ENCODE measurements at places on chromosomes 2 and 18.

DNA sequence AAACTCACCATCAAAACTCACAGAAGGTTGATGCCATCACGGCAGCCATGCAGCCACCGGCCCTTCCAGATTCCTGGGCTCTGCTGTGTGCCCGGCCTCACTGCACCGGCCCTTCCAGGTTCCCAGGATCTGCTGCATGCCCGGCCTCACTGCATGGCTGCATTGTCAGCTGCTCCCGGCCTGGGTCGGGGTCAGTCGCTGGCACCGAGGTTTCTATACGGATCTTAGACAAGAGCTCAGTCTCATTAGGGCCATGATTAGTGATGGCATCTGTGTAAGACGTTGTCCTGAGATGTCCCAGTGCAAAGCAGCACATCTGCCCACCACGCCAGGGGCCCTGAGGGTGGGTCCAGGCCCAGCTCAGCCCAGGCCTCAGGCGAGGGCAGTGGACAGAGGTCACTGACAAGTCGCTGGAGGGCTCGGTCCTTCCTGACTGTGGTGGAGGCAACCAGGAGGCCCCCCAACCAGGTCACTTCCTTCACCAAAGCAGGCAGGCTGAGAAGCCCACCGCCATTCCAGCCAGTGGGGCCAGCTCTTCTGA, 29.4 kb downstream of the TMEM18 start:
- no peak for DNase-seq

DNA sequence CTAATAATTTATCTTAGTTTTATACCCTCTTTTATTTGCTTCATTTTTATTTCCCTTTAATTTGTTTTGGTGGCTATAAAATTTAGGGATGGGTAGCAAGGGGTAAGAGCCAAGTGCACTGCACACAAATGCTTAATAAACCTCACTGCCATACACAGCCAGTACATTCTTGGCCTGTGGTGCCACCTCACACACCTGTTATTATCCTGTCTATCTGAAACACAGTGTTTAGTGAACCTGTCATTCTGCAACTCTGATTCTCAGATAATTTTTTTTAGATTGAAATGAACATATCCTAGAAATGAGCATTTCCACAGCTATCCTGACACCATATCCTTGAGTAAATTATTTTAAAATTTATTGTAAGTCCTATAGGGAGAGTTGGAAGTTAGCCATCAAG, 807.5 kb downstream of the DCC start:
- DNase-seq, result no peak

DNA sequence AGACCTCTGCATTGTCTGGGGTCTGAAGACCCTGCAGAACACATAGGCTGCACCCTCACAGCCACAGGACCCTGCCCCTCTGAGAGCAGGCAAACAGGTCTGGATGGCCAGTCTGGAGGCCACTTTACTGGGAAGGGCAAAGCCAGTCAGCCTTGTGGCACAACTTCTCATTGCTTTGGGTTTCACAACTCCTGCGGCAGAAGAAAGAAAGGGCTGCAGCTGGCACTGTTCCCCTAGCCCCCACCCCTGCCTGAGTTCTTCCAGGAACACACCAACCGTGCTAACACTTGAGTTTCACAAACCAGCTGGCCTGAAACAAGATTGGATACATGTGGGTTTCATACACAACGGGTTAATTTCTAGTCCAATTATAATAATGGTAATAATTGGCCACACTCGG, 276.5 kb upstream of the MGAT5 start:
- no peak for DNase-seq

GRCh38 chr2:24163601-24164000, 11.3 kb upstream of the FAM228A start:
- no peak for DNase-seq

GRCh38 chr2:7180638-7181370, 263.6 kb downstream of the RNF144A start:
- no peak for DNase-seq

DNA sequence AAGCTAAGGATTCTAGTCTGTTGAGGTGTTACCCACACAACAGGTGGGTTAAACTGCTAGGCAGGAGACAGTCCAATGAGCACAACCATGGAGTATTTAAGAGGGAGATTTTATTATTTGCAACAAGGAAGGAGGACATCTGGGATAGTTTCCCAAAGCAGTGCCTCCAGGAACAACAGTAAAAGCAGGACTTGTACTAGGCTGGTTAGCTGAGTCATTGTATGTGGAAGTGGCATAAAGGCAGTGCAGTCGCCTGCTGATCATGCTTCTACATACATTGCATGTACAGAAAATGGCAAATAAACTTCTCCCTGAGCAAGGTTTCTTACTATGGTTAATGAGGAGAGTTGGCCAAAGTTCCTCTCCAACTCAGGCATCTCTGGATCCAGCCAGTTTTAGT, 46.1 kb upstream of the CYTIP start:
- no peak for DNase-seq

DNA sequence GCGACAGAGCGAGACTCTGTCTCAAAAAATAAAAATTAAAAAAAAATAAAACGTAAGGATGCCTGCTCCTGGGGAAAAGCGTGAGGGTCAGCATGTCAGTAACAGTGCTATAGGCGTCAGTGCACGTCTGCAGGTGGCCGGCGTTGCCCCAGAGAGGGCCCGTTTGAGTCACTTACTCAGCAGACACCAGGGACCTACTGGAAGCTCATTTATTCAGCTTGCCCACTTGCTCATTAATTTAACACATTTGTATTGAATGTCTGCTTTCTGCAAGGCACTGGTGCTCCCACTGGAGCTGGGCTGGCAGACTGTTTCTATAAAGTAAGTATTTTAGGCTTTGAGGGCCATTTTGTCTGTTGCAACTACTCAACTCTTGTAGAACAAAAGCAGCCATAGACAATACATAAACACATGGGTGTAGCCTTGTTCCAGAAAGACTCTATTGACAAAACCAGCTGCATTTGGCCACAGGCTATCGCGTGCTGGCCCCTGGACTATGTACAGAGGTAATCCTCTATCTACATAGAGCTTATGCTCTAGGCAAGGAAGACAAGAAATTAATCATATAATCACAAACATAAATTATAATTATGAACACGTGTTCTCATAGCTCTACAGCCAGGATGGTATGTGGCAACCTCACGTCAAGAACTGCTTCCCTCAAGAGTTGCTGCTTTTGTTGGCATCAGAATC, 73.2 kb downstream of the KLHL29 start:
- DNase-seq, result no peak

GRCh38 chr2:48605482-48606175, 12.0 kb upstream of the GTF2A1L start:
- no peak for DNase-seq

GRCh38 chr2:180016937-180017336, 9.8 kb upstream of the CWC22 start:
- DNase-seq, result no peak

DNA sequence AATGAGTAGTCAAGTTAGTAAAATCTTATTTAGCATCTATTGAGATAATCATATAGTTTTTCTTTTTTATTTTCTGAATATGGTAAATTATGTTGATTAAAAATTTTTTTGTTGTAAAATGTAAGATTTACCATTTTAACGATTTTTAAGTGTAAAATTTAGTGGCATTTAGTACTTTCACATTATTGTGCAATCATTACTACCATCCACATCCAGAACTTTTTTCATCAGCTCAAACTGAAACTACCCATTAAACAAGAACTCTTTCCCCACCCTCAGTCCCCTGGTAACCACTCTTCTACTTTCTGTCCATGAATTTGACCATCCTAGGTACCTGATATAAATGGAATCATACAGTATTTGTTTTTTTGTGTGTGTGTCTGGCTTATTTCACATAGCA, 11.1 kb downstream of the RAB3GAP1 start:
- no peak for DNase-seq

GRCh38 chr2:192098814-192099491, 95.8 kb downstream of the TMEFF2 start:
- no peak for DNase-seq

DNA sequence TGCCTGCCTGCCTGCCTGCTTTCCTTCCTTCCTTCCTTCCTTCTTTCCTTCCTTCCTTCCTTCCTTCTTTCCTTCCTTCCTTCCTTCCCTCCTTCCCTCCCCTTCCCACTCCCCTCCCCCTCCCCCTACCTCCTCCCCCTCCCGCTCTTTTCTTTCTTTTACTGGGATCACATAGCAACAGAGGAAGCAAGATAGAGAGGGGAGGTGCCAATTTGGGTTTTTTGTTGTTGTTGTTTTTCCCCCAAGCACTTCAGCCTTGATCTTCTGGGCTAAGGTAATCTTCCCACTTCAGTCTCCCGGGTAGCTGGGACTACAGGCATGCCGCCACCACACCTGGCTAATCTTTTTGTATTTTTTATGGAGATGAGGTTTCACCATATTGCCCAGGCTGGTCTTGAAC, 20.0 kb downstream of the PPM1B start:
- DNase-seq, result no peak

DNA sequence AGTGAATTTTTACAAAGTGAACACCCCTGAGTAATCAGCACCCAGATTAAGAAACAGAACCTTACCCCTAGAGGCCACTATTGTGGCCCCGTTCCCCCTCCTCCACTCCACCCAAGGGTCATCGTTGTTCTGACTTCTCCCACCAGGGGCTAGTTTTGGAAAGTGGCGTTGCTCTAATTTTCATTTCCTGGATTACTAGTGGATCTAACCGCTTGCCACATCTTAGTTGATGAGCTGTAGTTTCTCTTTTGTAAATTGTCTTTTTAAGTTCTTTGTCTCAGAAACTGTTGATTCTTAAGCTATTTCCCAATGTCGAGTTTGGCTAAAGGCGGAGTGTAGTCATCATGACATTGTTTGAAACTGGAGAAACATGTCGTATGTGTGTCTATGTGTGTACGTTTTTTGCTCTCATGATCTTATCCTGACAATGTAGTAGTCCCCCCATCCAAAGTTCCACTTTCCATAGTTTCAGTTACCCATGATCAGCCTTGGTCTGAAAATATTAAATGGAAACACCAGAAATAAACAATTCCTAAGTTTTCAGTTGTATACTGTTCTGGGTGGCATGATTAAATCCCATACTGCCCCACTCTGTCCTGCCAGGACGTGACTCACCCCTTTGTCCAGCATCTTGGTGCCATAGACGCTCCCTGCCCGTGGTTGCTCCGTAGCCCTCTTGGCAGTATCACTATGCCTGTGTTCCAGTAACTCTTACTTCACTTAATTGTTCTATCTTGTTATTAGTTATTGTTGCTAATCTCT, 71.0 kb upstream of the SP3 start:
- DNase-seq, result no peak

GRCh38 chr2:48365476-48365875, 164.5 kb upstream of the STON1 start:
- no peak for DNase-seq

DNA sequence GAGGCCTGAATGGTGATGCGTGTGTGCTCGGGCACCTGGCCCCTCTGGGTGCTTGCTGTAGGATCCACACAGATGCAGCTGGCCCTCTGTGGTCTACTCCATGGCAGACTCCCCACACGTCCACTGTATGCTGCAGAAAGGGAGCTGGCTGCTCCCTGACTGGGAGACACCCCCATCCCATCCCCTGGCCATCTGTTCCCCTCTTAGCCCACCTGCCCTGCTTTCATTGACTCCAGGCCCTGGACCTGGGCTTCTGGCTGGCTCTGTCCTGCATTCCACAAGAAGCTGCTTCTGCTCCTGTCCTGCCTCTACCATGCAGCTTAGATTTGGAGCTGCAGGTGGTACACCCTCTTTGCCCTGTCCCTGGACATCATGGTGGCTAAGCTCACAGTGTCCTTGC, 80.1 kb downstream of the FHOD3 start:
- no peak for DNase-seq

- no peak for DNase-seq
Measured at GRCh38 chr18:36872329-36872728, 43.4 kb downstream of the KIAA1328 start.

DNA sequence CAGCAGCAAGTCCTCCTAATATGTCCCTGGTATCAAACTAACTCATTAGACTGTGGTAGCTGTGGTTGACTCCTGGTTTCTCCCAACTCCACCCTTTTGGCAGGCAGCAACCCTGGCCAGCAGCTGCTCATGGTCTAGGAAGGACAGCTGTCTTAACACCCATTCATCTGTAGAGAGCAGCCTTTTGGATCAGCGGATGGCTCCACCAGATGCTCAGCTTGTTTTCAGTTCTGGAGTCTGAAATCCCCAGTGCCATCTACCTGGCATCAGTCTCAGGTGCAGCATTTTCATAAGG, 100.5 kb downstream of the SPOPL start:
- DNase-seq, result no peak

DNA sequence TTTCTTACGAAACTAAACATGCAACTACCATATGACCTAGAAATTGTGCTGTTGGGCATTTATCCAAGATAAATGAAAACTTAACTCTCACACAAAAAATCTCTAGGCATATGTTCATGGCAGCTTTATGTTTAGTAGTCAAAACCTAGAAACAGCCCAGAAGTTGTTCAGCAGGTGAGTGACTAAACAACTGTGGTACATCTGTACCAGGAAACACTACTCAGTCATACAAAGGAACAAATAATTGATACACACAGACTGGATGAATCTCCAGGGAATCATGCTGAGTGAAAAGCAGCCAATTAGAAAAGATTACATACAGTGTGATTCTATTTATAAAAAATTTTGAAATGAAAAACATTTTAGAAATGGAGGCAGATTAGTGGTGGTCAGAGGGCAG, 29.3 kb downstream of the DYNC2LI1 start:
- no peak for DNase-seq

GRCh38 chr2:68807821-68808266, 63.4 kb downstream of the BMP10 start:
- DNase-seq, result no peak

- DNase-seq, result no peak
Measured at GRCh38 chr2:122300758-122301157, 545.3 kb downstream of the TSN start.

DNA sequence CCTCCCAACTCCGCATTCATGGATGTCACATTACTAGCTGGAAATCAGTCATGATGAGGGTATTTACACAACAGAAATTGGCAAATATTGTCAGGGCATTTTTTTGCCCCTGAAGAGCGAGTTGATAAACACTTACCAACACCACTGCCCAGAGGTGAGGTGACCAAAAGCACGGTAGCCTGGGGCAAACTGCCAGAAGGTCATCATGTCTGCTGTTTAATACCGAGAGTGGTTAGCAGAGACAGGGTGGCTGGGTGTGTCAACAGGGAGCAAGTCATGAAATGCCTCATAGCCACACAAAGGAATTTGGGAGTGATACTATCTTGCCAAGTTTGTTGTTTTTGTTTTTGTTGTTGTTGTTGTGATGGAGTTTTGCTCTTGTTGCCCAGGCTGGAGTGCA, 37.0 kb upstream of the EPC2 start:
- DNase-seq, result no peak

DNA sequence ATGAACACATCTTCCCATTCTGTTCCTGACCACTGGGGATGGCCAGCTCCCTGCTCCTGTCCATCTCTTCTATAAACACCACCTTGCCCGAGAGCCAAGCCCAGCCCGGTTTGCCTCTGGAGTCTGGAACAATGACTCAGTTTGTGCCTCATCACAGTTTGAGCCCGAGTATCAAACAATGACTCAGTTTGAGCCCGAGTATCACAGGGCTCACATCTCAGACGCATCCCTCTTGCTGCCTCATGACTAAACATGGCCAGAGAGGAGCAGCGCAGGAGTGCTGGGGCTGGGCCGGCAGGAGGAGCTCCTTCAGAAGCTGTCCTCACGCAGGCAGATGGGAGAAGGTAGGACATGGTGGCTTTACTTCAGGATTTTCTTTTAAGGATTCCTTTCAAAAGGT, 68.7 kb downstream of the PXDN start:
- no peak for DNase-seq

GRCh38 chr2:40480073-40480472, 28.2 kb upstream of the SLC8A1 start:
- no peak for DNase-seq

GRCh38 chr2:191933307-191934105, 86.6 kb upstream of the CAVIN2 start:
- no peak for DNase-seq

- no peak for DNase-seq
Measured at GRCh38 chr2:222289278-222290160, 9.3 kb downstream of the PAX3 start.

Measured in stimulated activated CD4-positive, alpha-beta T cell treated with anti-CD3 and anti-CD28 coated beads, Interleukin-1b, Interleukin-23, amount 100 ng/mL, for 1 hour (primary cell).